Prostate gland (tissue), 2 donors: ENCODE measurements at places on chromosomes 11 and 22.

DNA sequence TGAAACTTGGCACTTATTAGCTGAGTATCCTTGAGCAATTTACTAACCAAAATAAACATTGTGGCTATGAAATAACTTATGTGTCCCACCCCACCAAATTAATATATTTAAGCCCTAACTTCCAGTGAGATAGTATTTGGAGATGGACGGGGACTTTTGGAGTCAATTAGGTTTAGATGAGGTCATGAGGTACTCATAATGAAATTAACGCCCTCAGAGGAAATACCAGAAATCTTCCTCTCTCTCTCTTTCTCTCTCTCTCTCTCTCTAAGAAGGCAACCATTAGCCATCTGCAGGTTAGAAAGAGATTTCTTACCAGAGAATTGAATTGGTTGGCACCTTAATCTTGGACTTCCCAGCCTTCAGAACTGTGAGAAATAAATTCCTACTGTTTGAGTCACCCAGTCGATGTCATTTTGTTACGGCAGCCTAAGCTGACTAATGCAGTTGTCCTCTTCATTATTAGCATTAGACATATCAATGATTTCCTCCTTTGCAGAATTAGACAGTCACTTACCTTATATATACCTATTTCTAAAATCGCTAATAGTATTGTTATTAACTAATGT lies 1284.0 kb downstream of the FAM181B start:
- DNase-seq: no peak

DNA sequence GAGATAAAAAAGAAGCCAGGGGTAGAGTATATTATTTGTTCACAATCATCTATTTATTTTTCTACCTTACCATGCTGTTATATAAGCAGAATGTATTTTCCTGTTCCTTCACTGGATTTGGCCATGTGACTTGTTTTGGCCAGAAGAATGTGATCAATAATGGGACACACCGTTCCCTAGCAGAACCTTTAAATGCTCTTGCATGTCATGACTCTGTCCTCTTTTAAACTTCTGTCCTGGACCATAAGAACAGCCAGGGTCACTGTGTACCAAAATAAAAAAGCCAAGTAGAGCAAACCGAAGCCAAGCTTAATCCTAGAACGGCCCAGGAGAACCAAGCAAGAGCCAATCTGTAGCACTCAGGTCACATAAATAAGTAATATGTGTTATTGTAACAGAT lies 1682.4 kb downstream of the LRRC4C start:
- no peak for DNase-seq

- DNase-seq: no peak
Observed at GRCh38 chr11:65425971-65426838, 3.6 kb downstream of the NEAT1 start.

DNA sequence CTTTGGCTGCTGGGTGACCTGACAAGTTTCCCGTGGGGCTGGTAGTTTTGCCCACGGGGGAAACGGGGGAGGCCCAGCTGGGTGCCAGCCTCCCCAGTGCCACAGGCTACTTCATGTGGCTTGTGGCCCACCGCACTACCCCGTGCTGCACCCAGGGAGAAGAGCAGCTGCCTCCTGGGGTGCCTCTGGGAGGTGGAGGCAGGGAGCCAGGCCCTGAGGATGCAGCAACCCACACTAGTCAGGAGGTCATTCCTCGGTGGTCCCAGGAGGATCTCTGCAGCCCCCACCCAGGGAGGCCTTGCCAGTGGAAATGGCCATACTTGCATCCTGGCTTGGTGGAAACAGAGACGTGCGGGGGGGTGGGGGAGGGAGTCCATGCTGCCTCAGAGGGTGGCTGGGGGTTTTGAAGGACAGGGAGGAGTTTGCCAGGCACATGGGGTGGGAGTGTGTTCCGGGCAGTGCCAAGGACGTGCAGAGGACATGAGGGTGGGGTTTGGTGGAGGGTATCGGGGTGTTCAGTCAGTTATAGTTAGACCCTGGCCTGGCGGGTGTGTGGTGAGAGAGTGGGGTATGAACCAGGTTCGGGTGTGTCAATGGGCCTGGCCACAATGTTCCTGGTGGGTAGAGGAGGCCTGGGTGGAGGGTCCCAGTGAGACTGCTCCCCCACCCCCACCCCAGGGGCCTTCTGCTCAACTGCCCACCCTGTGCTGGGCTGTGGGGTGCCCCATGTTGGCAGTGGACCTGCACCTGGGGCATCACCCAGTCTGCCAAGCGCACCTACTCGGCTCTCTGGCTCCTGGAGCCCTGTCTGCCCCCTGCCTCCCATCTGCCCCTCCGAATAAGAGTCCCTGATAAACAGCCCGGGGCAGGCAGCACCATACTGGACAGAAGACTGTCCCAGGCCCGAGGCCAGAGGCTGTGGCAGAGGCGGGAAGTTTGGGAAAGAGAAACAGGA lies 3.8 kb downstream of the PIM3 start:
- no peak for DNase-seq

- DNase-seq: no peak
Observed at GRCh38 chr11:62241095-62241494, 944 bp upstream of the SCGB1D2 start.

- DNase-seq: no peak
Observed at GRCh38 chr11:18106688-18107087, 806 bp upstream of the SAAL1 start.

GRCh38 chr11:5719703-5720495 lies 16.3 kb upstream of the OR56B1 start:
- DNase-seq: no peak

- no peak for DNase-seq
Observed at GRCh38 chr11:116397602-116398084, 375.1 kb downstream of the BUD13 start.

GRCh38 chr11:128903248-128904061 lies 12.3 kb downstream of the KCNJ5 start:
- no peak for DNase-seq

- DNase-seq: no peak
Observed at GRCh38 chr11:70680781-70681281, 282.5 kb downstream of the CTTN start.

DNA sequence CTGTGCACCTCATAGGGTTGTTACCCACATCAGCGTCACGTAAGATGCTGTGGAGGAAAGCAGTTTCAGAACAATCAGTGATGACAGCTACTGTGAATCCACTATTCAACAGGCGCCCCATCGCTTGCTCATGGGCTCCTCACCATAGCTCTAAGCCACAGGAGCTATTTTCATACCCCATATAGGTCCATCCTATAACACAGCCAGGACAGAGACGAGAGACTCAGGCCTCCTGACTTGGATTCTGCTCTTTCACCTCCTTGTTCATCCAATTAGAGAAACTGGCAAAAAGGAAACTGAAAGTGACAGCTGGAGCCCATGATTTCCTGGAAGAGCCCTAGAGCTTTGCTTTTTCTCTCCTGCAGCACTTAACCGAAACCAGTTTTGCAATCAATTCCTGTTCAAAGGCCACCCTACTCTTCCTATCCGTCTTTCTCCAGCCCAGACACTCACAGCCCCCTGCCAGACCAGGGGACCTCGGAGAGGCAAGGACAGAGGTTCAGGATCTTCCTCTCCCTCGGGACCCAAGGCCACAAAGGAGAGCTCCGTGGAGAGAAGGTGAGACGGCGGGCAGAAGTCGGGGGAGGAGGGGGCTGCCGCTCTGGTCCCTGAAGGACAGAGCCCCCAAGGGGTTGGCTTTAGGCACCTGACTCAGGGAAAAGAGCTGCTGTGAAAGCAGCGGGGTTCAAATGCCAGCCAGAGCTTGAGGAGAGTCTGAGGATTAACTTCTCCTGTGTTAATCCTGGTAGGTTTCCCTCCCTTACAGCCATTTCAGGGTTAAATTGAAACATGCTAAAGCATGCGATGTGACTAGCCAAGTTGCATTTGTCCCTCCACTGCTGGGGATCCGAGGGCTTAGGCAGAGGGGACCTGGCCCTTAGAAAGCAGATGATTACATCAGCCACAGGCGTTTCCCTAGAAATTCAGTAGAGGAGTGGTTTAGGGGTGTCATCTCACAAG lies at the start of gene APOL6:
APOL6 (plus strand) TSS at position 381 of the 960 bp plus-strand sequence. CDS start 7,980 bp downstream, outside the sequence.
- peak; percentile 58 for DNase-seq

DNA sequence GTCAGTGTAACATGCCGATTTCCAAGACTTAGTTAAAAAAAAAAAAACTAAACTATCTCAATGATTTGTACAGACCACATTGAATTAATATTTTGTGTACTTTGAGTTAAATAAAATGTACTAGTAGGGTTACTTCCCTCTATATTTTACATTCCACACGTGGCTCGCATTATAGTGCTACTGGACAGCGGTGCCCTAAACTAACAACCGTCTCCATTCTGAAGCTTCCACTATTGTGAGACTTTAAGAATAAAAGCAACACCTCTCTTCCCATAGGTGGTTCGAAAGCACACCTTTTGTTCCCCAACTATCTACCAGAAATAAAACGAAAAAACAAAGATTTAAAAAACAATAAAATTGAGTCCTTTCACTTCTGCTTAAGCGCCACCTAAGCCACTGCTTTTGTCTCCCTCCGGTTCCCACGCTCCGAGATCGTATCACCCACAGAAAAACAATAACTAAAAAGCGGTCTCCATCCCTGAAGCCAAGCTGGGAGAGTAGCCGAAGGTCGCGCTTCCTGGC lies 380 bp upstream of the TTC17 start:
- no peak for DNase-seq

DNA sequence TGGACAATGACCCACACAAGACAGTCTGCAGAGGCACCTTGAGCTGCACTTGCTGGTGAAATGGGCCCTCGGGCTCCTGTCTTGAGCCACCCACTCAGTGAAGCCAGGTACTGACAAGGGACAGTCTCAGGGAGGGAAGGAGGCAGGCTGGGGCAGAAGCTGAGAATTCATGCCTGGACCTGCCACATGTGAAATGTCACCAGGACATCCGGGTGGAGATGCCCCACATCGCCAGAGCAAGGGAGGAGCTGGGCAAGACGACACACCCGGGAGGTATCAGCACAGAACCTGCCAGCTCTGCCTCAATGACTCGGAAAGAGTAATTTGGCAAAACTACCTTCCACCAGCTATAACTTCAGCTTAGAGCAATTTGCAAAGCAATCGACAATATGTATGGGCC lies 23.5 kb downstream of the CPT1A start:
- DNase-seq: peak; percentile 64

- DNase-seq: no peak
Observed at GRCh38 chr11:75633409-75634066, 35.3 kb downstream of the MAP6 start.

DNA sequence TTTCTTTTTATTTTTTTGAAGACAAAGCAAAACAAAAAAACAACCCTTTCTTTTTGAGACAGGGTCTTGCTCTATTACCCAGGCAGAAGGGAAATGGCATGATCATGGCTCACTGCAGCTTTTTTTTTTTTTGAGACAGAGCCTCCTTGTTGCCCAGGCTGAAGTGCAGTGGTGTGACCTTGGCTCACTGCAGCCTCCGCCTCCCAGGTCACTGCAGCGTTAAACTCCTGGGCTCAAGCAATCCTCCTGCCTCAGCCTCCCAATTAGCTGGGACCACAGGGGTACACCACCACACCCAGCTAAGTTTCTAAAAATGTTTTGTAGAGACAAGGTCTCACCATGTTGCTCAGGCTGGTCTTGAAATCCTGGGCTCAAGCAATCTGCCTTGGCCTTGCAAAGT lies 124.6 kb downstream of the ABTB2 start:
- DNase-seq: no peak

DNA sequence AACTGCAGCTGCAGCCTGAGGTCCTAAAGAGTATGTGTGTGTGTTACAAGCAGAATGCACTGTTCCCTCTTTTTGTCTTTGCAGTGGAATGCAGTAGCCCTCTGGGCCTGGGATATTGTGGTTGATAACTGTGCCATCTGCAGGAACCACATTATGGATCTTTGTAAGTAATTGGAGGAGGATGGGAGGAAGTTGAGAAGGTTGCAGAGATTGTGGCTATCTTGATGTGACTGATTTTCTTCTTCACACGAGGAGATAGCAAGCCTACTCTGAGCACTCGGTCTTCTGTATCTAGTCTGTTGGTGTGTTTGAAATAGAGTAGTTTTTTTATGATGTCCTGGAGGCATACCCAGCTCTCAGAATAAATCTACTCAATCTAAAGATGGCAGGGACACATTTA lies 2.3 kb downstream of the RBX1 start:
- no peak for DNase-seq

GRCh38 chr11:105754260-105754659 lies 144.4 kb downstream of the GRIA4 start:
- no peak for DNase-seq

DNA sequence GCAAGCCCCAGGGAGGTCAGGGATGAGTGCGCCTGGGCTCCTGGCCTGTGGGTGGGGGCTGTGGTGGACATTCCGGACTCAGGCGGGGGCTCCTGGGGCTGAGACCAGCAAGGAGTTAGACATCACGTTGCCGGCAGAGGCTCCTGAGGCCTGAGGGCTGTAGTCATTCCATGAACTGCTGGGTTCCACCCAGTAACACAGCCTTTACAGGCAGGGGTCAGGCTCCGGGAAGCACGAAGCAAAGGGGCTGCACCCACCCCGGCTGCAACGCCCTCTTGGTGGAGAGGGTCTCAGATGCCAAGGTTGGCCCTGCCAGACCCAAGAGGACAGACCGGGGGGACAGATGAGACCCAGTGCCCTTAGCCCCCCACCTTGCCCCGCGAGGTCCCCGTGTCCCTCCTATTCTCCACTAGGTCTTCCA lies 9.0 kb downstream of the TNNT3 start:
- DNase-seq: no peak

- no peak for DNase-seq
Observed at GRCh38 chr11:55914482-55914881, at the start of gene OR5W2. TSS of gene OR5W2 (minus strand) at chr11:55914582. CDS start at chr11:55914582, 0 bp downstream.

- DNase-seq: no peak
Observed at GRCh38 chr11:123299721-123300120, 104.7 kb upstream of the CLMP start.

- DNase-seq: no peak
Observed at GRCh38 chr22:19169947-19170318, 8.6 kb downstream of the SLC25A1 start.

DNA sequence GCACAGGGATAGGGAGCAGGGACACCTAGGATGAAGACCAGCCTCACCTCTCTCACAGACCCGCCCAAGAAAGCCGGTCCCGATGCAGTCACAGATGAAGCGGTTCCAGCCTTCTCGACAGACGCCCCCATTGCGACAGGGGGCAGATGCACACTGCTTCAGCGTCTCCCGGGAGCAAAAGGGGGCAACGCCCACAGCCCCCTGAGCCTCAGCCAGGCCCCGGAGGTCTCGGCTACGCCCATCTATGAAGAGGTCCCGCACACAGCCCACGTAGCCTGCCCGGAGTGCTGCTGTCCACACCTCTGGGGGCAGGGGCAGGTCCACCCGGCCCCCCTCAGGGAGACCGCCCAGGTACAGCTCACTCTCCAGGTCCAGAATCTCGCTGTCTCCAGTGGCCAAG lies 62.3 kb downstream of the NRXN2 start:
- DNase-seq: no peak

GRCh38 chr22:48662476-48663135 lies 1165.1 kb downstream of the BRD1 start:
- DNase-seq: no peak
